Cardiac muscle cell (in vitro differentiated cells and primary cell): ENCODE measurements at places on chromosomes 6 and 20. TPM values are rescaled to one million over a fixed set of nuclear protein-coding genes. Genes with fewer than 3 reads are reported as not detected.

DNA sequence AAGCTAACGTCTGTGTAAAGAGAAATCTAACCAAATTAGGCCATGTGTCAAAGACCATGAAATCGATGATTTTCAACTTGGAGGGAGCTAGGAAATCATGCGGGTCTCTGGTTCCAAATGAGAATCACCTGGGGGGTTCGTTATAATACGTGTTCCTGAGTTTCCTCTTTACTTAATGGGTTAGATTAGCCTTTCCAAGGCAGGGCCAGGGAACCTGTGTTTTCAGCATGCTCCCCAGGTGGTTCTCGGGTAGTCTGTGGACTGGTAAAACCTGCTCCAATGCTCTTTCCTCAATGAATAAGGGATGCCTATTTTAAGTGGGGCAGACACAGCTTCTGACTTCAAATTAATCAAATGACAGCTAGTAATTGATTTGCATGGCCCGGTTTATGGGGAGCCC, 965 bp upstream of the HLA-DOA start:
- no peak for DNase-seq

GRCh38 chr6:32954986-32955802, 2.3 kb upstream of the HLA-DMA start:
- peak; percentile 24 for DNase-seq

DNA sequence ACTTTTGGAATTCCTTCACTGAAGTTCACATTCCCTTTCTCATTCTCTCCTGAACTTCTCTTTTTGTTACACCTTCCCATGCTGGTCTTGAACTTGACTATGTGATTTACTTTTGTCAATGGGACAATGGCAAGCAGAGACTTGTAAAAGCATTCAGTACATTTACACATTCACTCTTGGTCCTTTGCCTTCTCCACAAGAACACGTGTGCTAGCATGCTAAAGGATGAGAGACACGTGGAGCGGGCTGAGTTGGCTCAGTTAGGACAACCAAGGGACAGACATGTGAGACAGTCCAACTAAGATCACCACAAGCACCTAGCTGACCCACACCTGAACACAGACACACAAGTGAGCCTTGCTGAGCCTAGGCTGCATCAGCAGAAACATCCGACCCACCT, 91.3 kb upstream of the PAK5 start:
- no peak for DNase-seq

Gene AKAP12
- 44.4 and 84.9 TPM in 2 replicates for total RNA-seq

DNA sequence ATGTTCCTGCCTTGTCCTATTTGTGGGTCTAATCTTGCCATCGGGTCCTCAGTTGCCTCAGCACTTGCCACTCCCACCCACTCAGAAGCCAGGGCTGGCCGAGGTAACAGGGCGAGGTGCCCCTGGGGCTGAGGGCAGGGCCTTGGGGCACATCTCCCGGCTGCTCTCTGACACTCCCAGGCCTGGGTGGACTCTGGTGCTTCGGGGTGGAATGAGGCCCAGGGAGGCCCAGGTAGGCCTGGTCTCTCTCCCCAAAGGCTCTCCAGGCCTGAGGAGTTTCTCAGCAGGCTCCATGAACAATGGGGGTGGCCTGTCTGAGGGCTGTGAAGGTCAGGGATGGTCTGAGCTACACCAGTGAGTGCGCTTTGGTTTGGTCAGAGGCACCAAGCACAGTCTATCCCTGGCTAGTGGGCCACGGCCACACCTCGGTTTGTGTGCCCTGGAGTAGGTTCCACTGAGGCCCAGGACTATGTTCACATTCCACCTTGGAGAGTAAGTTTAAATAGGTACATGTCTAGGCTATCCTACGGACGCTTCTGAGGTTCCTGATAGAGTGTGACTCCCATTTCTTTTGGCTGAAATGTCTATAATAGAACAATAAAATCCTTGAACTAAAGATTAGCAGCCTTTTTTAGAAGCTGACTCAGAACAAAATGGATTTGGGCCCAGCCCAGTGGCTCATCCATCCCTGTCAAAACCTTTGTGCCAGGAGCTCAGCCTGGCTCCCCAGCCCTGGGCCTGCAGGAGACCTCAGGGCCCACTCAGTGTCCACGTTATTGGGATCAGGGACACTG, 78.8 kb downstream of the SLC24A3 start:
- DNase-seq = no peak

Gene RBM24
- total RNA-seq = 194 and 316 TPM in 2 replicates

DNA sequence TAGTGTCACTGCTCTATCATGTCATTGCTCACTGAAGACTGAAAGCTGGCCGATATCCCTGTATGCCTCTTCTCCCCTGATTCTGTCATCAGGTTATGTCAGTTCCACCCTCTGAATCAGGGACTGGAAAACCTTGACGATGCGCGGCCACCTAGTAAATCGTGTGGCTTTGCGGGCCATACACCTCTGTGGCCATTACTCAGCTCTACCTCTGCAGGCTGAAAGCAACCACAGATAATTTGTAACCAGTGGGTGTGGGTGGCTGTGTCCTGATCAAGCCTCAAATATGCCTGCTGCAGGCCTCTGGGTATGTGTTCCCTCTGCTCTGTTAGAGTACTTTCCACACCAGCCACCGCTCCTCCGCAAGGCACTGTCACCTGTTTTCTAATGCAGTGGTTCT, 105.2 kb downstream of the GMPR start:
- no peak for DNase-seq

GRCh38 chr6:30804333-30804732, 60.0 kb upstream of the IER3 start:
- no peak for DNase-seq

Gene IRF4
- total RNA-seq = not detected in 2 replicates

DNA sequence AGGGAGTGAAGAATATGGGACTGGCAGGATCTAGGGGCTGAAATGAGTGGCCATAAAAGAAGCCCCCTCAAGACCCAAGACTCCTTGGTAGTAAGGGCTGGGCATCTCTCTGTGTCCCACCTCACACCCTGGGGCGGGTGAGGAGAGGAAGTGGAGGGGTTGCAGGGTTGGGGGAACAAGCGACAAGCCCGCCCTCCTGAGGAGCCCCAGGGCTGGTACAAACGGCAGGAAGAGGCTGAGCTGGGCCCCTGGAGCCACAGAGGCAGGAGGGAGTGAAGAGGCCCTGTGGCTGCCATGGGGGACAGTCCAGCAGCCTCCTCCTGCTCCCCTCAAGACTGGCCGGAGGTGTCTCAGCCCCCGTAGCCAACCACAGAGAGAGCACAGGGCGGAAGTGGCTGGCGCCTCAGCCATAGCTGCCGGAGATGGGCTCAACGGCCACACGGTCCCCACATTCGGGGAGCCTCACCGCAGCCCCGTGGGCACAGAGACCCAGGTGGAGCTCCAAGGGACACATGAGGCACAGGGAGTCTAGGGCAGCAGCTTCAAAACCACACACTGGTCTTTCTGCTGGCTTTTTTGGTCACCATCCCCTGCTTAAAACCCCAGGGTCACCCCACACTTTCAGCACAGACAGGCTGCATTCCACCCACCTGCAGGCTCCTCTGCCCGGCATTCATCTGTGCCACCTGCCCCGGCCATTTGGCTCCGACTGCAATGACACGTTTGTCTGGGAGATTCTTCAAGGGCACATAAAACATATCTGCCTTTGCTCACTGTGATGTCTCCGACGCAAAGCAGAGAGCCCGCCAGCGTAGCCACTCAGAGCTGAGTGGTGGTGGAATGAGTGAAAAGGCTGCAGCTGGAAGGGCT, 524 bp downstream of the C20orf203 start:
- no peak for DNase-seq

GRCh38 chr20:42152575-42152974, 534.4 kb upstream of the CHD6 start:
- DNase-seq = no peak

Gene SPTLC3
- 2.2 and 2.6 TPM in 2 replicates for total RNA-seq

DNA sequence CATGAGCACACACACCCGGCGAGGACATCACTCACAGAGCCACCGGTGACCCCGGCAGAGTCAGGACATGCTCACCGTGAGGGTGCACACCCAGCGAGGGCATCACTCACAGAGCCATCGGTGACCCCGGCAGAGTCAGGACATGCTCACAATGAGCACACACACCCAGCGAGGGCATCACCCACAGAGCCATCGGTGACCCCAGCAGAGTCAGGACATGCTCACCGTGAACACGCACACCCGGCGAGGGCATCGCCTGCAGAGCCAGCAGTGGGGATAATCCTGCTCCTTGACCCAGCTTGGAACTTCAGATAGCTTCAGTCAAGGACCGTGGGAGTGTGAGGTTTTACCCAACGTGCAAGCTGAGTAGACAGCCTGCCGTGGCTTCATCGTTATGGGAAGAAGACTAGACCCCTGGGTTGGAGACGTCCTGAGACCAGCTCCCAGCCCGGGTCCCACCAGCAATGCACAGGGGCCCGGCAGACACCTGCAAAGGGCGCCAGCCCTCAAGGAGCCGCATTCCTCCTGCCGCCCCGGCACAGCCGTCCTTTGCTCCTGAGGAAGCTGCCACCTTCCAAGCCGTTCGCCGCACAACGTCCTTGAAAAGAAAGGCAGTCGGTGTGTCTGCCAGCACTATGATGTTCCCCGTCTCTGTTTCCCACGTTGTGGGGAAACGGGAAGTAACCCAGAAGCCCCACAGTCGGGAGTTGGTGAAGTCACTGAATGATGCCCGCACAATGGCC, 192.3 kb downstream of the DLL1 start:
- no peak for DNase-seq

DNA sequence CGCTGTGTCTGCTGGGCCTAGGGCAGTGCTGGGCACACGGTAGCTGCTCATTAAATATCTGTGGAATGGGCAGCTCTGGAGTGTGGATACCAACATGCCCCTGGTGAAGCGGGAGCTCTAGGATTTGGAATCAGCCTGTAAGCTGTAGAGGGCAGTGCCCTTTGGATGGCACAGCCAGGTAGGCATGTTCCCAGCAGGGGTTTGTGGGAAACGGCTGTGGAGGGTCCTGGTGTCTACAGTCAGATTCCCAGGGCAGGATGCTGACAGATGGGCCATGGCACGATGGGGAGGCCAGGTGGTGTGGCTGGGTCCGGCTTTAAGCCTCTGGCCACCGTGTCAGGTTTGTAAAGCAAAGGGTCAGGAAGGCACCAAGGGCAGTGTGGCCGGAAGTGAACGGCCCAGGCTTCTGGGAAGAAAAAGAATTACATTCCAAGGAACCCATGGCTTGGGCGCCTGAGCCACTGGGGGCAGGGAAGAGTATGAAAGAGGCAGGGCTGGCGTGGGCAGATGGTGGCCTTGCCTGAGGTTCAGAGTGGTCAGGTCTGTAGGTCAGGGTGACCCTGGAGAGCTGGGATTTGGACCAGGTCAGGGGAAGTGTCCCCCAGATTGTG, 44.8 kb downstream of the UBE2V1 start:
- no peak for DNase-seq

Gene OR2H1
- total RNA-seq = not detected in 2 replicates

- DNase-seq = no peak
Observed at GRCh38 chr20:1125277-1125676, 6.9 kb downstream of the PSMF1 start.

DNA sequence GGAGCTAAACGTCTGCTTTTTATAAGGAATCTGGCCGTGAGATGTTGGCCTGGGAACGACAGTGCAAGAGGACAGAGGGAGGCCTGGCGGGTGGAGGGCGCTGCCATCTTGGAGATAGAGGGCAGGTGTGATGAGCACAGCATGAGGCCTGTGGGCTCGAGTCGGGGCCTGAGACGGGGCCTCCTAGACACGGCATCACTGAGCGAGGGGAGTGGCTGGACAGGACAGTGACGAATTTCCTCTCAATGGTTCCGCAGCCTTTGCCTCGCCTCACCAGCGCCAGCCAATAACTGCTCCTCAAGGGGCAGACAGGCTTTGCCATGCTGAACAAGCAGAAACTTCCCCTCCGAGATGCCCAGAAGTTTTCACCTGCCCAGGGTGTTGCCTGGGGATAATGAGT, 376.7 kb downstream of the THBS2 start:
- no peak for DNase-seq

Gene FKBP1C
- total RNA-seq = 0.30 and 0.46 TPM in 2 replicates

DNA sequence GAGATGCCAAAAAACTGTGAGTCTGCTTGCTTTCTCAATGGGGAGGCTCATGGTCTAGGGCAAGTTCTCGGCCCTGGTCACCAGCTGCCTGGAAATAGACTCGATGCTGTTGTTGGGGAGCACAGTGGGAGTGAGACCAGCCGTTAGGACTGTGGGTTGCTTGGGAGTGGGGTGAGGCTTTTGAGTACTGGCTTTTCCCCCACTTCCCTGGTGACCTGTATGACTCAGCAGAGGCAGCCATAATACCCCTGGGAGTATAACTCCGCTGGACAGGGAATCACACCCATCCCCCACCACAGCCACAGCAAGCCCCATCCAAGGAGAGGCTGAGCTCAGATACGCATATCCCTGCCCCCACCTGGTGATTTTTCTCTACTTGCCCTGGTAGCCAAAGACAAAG, 48.9 kb upstream of the OGFRL1 start:
- DNase-seq = no peak

Gene SMIM26
- 152 and 213 TPM in 2 replicates for total RNA-seq

DNA sequence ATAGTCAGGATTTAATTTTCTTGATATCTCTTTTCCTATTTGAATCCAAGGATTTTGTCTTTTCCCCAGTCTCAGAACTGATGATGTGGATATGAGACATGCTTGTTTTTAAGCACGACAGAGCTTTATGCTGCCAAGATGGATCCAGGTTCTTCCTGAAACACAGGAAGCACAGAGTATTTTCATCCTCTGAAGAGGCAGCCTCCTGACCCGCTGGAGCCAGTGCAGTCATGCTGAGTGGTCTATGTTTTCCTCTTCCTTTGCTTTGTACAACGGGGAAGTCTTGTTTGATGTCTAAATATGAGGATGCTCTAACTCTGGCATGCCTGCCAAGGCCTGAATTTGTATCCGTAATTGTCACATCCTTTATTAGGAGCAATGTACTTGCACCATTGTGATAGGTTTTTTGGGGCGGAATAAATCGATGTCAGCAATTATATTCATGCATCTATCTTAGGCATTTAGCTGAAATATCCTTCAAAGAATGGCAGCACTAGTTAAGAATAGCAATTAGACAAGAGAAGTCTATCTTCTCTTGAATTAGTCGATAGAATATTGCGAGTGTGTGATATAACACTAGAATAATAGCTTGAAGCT, 407.1 kb upstream of the JAG1 start:
- peak; percentile 17 for DNase-seq

DNA sequence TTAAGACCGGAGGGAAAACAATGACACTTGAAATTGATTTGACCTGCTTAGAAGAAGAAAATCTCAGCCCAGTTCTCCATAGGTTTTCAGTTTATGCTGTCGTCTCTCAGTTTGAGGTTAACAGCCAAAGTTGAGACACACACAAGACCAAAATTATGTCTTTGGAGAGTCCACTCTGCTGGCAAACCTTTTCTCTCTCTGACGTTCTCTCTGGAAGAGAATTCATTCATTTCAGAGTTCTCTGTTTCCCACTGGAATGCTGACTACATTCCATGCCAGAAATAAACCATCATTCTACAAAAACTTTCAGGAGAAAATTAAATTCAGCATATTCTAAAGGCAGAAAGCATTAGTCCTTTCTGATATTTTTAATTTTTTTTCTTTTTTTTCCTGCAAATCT, 155.2 kb downstream of the TFAP2A start:
- DNase-seq = no peak

Gene MAS1
- total RNA-seq = not detected in 2 replicates

Gene BMP2
- 301 and 343 TPM in 2 replicates for total RNA-seq
